HEK293T (cell line): ENCODE measurements at places on chromosomes 5 and 9.

- DNase-seq, result no peak
Measured at GRCh38 chr5:113721171-113721570, 207.7 kb downstream of the YTHDC2 start.

DNA sequence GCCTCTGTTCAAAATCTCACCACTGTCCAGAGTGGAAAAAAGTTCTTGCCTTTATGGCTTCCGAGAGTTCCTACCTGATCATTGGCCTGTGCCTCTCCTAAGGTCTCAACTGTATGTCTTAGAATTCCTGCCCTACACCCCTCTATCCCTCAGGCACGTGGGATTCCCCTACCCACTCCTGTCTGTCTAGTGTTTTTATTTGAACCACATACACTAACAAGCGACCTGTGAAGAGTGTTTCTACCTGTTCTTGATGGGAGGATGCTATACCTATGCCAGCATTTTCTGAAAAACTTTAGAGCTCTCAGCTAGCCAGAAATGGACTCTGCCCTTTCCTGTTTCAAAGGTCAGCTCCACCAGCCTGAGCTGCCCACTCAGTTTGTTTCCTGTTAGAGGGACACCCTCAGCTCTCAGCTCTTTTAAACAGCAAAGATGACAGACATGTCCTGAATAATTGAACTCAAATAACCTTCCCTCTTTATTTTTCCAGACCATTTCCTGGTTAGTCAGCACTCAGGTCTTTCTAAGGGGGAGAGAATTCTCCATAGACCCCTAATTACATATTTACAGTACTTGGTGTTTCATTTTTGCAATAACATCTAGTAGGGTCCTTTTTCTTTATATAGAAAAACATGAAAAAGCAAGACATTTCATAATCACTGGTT, 214.8 kb downstream of the AOPEP start:
- DNase-seq, result no peak

GRCh38 chr5:108942701-108943100, 195.0 kb downstream of the FER start:
- no peak for DNase-seq

- no peak for DNase-seq
Measured at GRCh38 chr5:167786871-167787578, 504.4 kb upstream of the WWC1 start.

- no peak for DNase-seq
Measured at GRCh38 chr9:28014212-28014611, 440.9 kb upstream of the C9orf72 start.

DNA sequence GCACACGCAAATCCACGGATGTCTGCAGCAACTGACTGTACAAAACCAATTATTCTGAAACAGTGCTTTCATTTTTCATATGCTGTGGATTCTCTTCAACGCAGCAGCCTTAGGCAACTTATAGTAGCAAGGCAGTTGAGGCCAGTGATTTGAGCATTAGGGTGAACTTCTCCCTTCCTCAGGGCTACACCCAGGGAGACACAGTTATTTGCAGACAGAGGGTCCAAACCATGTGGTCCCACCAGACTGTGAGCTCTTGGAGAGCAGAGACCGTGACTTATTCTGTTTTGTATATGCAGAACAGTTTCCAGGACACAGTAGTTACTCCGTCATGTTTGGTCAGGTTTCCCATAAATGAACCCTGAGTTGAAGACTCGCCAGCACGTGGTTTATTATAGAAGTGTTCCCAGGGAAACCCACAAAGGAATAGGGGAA, 19.0 kb upstream of the WHRN start:
- DNase-seq, result no peak

GRCh38 chr5:161804263-161804662, 43.7 kb upstream of the GABRA1 start:
- no peak for DNase-seq

- no peak for DNase-seq
Measured at GRCh38 chr9:19641046-19641445, 147.8 kb downstream of the SLC24A2 start.

GRCh38 chr5:172149073-172149472, 39.0 kb downstream of the STK10 start:
- no peak for DNase-seq

- DNase-seq, result no peak
Measured at GRCh38 chr9:134961331-134962064, 43.8 kb upstream of the FCN1 start.

DNA sequence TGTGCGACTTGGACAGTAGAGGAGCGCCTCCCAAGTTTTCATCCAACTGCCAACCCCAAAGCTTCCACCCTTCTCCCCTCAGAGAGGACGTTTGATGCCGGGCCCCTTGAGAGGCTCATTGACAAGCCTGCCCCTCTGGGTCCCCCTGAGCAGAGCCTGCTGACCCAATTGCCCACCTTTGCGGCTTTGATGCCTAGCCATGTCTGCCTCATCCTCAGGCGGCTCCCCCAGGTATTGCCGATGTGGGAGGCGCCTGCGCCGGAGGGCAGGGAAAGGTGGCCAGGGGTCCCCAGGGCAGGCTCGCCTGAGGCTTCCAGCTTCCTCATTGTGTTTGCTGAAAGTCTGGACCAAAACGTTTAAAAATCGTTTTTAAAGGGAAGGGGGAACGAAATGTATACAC, 1.4 kb downstream of the ODF2 start:
- no peak for DNase-seq

GRCh38 chr5:101678481-101679193, 617.4 kb downstream of the SLCO4C1 start:
- DNase-seq, result peak; percentile 74

- no peak for DNase-seq
Measured at GRCh38 chr5:177419046-177419445, 7.4 kb upstream of the GRK6 start.

DNA sequence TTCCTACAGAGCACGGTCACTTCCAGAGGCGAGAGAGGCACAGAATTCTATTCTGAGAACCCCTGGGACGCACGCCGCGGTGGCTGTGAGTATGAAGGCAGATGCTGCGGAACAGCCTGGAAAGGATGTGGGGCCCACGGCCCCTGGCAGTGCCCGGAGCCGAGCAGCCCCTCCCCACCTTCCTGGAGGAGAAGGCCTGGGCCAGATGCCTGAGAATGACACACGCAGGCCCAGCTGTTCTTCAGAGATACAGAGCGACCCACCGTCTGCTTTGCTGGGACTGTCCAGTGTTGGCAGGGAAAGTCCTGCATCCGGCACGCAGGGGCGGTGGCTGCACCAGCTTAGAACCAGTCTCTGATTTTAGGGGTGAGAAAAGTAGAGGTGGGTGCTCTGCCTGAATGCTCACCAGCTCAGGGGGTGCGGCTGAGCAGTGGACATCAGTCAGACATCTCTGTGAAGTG, 116.7 kb upstream of the LPCAT1 start:
- DNase-seq, result no peak

DNA sequence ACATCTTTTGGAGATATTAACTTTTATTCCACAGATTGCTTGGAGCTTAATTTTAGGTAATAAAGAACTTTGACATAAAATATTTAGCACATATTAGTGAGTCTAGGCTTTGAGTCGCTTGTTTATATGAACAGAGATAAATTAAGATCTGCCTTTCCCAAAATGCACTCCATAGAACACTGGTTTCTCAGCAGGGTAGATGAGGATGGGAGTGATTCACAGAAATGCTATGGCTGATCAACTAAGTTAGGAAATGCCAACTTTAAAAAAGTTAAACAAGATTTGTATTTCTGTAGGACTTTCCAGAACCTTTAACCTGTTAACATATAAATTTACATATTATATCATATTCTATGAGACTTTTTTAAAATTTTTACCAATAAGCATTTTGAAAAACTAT, 65.2 kb downstream of the STARD4 start:
- no peak for DNase-seq

DNA sequence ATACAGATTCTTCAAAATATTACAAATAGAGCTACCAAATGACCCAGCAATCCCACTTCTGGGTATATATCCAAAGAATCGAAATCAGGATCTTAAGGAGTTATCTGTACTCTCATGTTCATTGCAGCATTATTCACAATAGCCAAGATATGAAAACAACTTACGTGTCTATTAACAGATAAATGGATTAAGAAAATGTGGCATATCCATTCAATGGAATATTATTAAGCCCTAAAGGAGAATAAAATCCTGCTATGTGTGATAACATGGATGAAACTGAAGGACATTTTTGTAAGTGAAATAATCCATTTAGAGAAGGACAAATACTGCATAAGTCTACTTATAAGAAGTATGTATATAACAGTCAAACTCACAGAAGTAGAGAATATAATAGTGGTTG, 450.6 kb downstream of the TMEM232 start:
- DNase-seq, result no peak

DNA sequence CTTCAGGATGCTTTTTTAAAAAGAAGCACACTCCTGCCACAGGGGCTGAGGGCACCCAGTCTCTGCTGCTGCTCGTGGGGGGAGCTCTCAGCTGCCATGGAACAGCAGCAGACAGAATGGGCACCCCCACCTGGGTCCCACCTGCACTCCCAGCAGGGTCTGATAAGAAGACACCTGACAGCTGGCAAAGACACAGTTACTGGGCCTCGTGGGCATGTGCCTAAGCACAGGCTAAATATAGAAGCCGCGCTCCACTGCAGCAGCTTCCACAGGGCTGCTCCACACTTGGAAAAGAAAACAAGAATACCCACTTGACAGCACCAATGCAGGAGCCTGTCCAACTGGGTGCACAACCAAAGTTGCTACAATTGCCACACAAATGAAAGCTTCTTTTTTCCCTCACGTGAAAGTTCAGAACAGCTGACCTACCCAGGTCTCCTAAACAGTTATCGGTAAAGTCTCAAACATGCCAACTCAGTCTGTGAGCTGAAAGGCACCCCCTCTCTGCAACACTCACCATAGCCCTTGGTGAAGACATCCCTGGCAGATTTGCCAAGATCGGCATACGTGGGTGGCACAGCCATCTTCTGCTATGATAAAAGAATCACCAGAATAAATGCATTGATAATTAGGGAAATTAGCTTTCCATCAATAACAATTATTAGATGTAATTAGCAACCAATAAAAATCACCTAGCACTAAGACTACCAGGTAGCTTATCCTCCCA, 12.2 kb downstream of the VDAC1 start:
- DNase-seq, result no peak

GRCh38 chr5:53276825-53277224, 167.3 kb upstream of the MOCS2 start:
- no peak for DNase-seq

GRCh38 chr9:79362100-79363081, 209.4 kb upstream of the TLE4 start:
- peak; percentile 68 for DNase-seq

- DNase-seq, result no peak
Measured at GRCh38 chr5:68679041-68679440, 414.8 kb upstream of the SLC30A5 start.

DNA sequence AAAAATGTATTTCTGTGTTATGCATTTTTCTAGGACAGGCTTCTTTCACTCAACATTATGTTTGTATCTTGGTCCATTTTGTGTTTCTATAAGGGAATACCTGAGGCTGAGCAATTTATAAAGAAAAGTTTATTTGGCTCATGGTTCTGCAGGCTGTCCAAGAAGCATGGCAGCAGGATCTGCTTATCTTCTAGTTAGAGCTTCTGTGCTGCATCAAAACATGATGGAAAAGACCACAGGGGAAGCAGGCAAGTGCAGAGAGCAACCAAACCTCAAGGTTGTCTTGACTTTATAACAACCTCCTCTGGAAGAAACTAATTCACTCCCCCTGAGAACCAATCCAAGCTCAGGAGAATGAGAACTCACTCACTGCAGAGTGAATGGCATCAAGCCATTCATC, 1601.0 kb upstream of the NUDT12 start:
- DNase-seq, result no peak

DNA sequence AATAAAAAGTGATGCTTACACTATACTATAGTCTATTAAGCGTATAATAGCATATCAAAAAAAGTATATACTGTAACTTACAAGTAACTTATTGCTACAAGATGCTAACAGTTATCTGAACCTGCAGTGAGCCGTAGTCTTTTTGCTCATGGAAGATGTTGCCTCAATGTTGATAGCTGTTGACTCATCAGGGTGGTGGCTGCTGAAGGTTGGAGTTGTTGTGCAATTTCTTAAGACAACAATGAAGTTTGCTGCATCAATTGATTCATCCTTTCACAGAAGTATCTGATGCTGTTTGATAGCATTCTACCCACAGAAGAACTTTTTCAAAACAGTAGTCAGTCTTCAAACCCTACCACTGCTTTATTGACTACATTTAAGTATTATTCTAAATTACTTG, 7.8 kb upstream of the C9orf40 start:
- no peak for DNase-seq

DNA sequence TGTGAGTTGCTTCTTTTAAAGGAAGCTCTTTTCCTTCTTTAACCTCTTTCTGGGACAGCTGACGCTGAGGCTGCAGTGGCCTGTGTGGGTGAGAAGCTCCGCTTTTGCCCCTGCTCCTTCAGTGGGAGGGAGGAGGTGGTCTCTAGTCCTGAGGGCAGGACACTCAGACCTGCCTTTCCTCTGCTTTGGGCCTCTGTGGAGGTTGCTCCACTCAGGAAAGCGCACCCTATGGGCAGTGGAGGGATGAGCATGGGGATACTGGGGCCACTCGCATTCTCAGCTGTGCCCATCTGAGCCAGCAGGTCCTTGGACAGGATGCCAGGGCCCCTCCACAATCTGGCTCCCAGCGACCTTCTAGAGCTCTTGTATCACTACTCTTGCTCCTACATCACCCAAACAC, 111.5 kb downstream of the NSG2 start:
- DNase-seq, result no peak

GRCh38 chr5:14068136-14068535, 75.0 kb upstream of the TRIO start:
- DNase-seq, result no peak
